ENCODE measurements at places on chromosomes 7 and 10.

DNA sequence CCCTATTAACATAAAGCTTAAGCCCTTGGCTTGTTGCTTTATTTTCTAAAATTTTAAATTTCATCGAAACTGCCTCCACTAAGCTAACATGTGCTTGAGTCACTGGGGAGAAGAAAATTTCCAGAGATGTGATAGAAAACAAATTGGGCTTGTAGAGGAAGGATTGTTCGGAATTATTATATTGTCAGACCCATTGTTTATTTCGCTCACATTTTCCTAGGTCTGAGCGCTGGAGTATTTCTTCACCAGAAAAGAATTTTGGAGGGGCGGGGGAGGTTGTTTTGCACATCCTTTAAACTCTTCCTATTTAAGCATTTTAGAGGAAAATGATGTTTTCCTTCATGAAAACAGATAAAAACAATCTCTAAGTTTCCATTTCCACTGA is 29.1 kb downstream of the CELF2 start:
- DNase-seq, result no peak

- DNase-seq, result no peak
These were observed 233.2 kb downstream of the SORCS1 start for GRCh38 chr10:106931159-106931852.

- DNase-seq, result no peak
These were observed 16.0 kb downstream of the FAM13C start for GRCh38 chr10:59346321-59346720.

DNA sequence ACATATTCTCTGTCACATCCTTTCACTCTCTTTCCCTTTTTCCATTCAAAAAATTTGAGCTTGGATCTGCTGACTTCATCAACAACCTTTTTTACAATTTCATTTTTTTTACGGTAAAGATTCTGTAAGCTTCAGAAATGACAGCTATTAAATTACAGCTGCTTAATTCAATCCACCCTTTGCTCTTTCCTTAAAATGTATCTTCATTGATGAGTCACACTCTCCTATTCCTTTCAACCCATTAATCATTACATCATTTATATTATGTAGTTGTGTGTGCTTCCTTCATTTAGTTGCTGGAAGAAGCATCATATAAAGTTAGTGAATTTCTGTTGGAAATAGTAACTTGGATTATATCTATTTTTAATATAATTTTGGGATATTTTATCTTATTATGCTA is 67.1 kb upstream of the MAGI2 start:
- no peak for DNase-seq

DNA sequence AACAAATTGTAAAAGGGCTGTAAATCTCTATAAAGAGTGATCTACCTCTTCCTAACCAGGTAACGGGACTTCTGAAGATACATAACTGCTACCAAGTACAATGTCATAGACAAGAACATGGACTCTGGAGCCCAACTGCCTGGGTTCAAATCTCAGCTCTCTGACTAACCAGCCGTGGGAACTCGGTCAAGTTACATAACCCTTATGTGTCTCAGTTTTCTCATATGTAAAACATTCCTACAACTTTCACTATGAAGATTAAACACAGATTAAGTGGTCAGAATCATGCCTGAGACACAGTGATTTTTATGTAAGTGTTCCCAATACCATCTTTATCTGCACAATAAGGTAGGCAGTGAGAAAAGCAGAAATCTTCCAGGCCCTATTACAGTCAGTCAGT is 52.6 kb downstream of the ITGB1 start:
- DNase-seq, result no peak

GRCh38 chr10:43313901-43314300 is 47.0 kb upstream of the RASGEF1A start:
- no peak for DNase-seq

DNA sequence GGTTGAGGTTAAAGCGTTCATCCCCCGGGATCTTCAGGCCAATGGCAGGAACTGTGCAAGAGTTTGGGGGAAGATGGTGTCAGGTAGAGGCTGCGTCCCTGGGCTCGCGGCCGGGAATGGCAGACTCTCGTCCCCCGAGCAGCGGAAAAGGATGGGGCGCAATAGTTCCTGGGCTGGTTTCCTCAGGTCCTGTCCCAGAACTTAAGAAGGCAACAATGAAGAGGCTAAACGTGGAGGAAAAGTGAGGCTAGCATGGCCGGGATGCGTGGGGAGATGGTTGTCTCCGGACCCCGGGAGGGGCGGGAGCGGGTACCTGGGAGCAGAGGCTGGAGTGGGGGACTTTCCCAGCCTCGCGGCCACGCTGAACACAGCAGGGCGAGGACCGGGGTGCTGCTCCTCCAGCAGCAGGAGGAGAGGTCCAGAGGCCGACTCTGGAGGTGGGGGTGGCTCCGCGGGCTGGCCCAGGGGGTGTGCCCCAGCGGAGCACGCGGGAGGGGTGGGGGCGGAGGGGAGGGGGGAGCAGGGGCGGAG is 882 bp downstream of the IRF5 start:
- DNase-seq, result no peak

DNA sequence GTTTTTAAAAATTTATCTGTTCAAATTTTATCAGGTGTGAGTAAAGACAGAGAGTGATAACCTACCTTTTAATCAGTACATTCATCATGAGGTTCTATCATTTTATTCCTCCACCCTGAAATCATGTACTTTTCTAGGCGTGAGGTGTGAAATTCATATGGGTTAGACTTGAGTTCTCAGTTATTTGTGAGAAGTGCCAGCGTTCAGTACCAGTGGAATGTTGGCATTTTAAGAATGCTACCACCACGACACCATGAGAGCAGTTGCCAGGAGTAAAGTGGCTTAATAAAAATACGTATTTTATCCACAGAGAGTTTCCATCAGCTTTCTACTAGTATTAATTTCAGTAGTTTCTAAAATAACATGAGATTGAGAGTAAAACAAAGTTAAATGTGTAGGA is 104.1 kb upstream of the FERD3L start:
- DNase-seq, result no peak

DNA sequence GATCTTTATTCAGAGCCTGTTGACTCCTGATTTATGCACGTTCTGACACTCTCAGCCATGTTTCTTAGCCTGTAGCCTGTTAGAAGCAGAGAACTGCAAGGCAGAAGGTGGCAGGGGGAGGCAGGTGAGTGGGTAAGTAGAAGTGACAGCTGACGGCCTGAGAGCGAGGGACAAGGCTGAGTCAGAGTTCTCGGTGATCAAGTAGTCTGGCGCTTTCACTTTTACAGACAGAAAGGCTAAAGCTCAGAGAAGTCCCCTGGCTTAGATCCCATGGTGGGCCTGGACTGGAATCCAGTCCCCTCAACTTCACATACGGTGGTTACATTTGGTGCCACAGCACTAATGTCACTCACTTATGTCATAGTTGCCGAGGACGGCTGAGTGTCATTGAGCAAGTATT is 139.0 kb downstream of the TACC2 start:
- no peak for DNase-seq

DNA sequence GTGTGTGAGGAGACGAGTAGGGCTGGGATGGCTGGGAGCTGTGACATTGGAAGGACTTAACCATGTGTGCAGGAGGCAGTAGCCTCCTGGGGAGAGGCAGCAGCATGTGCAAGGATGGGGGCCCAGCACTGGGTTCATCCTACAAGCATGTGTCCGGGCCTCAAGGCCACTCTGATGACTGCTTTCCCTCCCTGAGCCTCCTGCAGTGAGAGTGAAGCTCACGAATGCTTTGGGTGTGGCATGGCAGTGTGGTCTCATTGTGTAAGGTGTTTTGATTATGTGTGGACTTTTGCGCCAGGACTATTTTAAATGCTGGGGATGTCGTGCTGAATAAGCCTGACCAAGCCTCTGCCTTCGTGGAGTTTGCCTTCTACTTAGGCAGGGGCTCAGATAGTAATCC is 122.0 kb upstream of the INSYN2A start:
- no peak for DNase-seq

- no peak for DNase-seq
These were observed 29.0 kb upstream of the EBLN1 start for GRCh38 chr10:22246680-22247391.

- DNase-seq, result no peak
These were observed 802 bp upstream of the CDK6 start for GRCh38 chr7:92837000-92837749.

DNA sequence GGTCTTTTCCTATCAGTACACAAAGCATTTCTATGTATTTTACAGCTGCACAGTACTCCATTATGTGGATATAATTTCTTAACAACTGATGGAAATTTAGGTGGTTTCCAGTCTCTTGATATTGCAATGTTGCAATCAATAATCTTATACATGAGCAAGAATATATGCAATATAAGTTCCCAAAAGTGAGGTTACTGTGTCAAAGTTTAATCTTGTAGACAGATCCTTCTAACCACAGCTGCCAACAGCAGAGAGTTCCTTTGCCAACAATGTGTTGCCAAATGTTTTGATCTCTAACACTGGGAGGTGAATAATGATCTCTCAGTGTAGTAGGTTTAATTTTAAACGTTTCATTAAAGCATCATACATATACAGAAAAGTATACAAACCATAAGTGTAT is 54.5 kb downstream of the CUL2 start:
- DNase-seq, result no peak

- DNase-seq, result no peak
These were observed 252.7 kb upstream of the PTER start for GRCh38 chr10:16184096-16184597.

- DNase-seq, result no peak
These were observed 36.4 kb upstream of the SRRM3 start for GRCh38 chr7:76165106-76165972.

- DNase-seq, result no peak
These were observed 130.8 kb upstream of the LYZL1 start for GRCh38 chr10:29158066-29158465.

- no peak for DNase-seq
These were observed 79.3 kb upstream of the PPP2R2D start for GRCh38 chr10:131821378-131822012.

- no peak for DNase-seq
These were observed 394.4 kb upstream of the NPVF start for GRCh38 chr7:25622695-25623094.

DNA sequence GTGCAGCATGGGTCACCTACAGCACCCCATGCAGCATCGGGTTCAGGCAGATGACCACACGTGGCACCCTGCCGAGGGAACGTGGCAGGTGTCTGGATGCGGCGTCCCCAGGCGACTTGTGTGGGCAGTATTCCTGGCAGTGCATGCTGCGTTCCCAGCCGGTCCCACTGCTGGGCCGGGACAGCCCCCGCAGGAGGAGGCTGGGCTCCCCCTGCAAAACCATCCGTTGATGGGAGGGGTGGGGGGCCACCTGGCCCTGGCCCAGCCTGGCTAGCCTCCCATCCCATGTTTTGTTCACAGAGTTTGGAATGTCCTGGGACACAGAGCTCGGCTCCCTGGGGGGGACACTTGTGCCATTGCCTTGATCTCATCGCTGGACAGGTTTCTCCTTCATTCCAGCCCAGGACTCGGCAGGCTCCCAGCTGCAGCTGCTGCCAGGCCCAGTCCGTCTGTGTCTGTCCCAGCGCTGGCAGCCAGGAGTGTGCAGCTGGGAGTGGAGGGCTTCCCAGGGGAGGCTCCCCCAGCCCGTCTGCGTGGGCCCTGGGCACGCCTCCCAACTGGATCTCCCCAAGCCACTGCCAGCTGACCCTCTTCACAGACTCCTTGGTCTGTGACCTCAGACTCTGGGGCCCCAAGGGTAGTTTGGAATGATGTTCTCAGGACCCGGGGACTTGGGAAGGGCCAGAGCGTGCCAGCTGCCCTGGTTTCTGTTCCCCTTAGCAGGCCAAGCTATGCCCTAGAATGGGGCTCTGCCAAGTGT is 32.6 kb downstream of the TMEM270 start:
- no peak for DNase-seq

- DNase-seq, result no peak
These were observed 31.9 kb downstream of the ANXA11 start for GRCh38 chr10:80173466-80173865.

- peak; percentile 17 for DNase-seq
These were observed 983 bp downstream of the FZD8 start for GRCh38 chr10:35640951-35641675.

- no peak for DNase-seq
These were observed 136.9 kb downstream of the KCNMA1 start for GRCh38 chr10:77500754-77501151.

DNA sequence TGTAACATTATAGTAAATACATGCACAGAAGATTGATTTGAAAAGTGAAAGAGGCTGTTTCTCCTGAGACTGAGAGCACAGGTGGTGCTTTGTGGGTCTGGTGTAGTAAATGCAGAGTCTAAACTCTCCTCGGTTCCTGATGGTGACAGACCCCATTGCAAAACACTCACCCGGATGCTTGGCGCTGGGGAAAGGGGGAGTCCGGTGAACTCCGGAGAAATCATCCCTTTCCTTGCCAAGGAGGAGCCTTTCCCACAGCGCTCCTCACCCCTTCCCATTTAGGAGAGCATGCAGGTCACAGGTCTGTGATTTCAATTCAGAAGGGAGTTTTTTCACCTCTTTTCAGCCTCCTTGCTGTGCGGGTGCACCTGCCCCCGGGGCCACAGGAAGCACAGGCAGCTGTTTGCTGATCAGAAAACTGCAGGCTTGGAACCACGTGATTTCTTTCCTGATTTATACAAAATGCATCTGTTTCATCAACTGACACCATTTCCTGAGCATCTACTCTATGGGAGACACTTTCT is 75.6 kb upstream of the LYZL2 start:
- DNase-seq, result no peak

DNA sequence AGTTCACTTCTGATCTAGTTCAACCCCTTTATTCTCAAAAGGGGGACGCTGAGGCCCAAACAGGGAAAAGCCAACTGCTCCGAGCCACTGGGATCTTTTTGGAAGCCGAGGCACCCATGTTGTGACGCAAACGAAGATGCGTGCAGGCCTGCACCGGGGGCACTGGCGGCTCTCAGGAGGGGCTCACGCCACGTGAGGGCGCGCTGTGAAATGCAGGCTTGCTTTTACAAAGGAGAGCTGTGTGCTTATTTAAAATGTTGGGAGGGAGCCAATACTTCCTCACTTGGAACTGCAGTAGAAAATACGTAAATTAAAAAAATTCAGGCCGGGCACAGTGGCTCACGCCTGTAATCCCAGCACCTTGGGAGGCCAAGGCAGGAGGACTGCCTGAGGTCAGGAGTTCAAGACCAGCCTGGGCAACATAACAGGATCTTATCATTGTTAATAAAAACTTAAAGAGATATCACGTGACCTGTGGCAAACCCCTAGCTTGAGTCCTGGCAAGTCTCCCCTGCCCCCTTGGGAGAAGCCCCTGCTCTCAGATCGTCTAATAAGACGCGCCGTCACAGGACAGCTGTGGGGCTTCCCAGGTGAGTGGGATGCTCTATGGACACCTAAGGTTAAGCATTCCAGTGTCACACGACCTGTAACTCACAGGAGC is 16.3 kb downstream of the BRI3 start:
- DNase-seq, result no peak

DNA sequence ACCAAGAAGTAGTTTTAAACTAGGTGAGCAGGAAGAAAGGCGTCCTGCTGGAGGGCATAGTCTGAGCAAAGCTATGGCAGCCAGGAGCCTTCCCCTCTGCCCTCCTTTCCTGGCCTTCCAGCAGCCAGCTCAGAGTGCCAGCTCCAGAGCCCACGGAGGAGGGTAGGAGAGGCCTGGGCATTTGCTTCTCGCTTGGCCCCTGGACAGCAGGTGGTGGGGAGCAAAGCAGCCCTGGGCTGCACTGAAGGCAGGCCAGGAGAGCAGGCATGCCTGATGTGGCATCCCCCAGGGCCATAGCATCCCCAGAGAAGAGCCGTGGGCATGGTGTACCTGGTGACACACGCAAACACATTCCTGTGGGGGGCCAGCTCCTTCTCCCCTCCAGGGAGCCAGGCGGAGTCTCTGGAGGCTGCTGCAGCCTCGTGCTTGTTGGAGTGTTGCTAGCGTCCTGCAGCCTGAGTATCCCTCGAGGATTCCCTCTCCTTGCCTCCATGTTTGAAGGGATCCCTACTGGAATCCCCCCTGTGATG is 43.9 kb downstream of the CDH23 start:
- DNase-seq, result no peak
